ENCODE measurements at places on chromosomes 4 and X.
A peak's percentile ranks its signal among the peaks of the same experiment; 100 is the strongest.

DNA sequence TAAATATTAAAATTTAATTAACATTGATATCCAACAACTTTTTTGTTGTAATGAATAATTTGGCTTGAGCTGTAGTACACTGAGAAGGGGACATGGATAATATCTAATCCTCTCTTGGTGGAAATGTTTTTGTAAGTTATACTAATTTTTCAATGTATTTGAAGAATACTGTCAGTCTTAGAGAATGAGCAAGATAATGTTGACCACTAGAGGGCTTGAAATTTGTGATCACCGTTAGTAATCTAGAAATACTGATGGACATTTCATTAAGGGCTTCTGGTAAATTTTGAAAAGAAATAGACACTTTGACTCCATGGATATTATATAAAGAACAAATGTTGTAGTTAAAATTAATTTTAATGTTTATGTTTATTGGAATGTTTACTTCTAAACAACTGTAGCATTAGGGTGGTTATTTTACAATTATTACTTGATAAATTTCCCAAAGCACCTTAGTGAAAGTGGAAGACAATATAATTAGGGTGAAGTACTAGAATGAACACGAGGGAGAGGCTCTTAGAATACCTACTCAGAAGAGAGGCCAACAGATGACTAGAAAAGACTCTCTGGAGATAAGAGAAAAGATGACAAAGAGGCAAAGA lies 20.0 kb upstream of the CAMK2D start:
- DNase-seq = no peak

DNA sequence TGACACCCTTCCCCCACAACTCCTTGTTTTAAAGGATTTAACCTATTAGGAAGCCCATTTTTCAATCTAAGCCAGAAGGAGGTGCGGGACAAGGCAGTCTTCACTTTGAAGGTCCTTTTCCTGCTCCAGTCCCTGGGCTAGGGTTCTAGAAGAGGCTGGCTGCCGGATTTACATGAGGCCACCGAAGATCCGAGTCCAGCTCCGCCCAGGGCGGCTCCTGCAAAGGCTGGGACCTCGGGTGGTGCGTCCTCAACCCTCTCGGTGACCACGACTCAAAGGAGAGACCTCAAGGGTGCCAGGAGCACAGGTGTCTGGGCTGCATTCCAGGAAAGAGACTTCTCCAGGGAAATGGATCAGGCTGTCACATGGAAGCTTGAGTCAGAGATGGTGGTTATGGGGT lies 471.6 kb downstream of the PCDH19 start:
- DNase-seq = no peak

- DNase-seq = peak; percentile 2
Measured at GRCh38 chr4:186192066-186192612, 772 bp downstream of the CYP4V2 start.

DNA sequence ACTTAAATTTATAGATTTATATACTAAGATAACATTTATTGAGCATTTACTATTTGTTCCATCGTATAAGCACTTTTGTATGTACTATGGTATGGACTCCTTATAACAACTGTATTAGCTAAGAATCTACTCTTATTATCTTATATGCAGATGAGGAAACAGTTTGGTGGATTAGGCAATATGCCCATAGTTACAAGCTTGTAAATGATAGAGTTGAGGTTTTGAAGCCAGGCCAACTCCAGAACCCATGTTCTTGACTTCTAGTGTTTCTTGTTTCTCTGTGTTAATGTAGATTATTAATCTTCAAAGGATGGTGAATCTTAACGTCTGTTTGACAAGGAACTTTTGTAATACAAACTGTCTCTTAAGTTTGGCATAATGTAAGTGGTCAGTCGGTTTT lies 71.3 kb downstream of the STIM2 start:
- no peak for DNase-seq

GRCh38 chr4:182384631-182385091 lies 141.5 kb downstream of the TENM3 start:
- DNase-seq = no peak

DNA sequence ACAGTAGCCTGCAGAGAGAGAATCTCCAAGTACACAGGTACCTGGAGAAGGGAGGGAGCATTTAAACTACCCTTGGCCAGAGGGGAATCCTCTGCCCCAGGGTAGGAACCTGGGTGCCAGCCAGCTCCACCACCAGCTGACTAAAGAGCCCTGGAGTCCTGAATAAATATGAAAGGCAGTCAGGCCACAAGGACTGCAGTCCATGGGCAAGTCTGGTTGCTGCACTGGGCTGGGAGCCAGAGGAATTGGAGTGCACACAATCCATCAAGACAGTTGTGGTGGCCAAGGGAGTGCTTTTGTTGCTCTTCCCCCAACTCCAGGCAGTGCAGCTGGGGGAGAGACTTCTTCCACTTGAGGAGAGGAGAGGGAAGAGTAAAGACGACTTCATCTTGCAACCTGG lies 172.5 kb downstream of the HNRNPD start:
- no peak for DNase-seq

DNA sequence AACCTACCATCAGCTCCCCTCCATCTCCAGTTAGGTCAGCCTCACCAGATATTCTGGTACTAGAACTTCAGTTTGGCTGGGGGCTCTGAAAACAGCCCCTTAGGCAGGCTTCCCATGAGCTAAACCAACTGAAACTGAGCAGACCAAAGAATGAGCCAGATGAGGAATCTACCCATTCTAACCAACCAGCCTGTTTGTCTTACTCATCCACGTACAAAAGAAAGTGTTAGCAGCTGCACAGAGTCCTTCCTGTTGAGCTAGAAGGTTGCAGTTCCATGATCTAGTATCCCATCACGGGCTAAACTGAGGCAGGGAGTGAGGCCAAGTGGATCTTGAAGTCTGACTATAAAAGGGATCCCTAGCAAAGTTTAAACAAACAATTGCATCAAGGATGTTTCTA lies 17.5 kb downstream of the MAGEA9B start:
- no peak for DNase-seq

DNA sequence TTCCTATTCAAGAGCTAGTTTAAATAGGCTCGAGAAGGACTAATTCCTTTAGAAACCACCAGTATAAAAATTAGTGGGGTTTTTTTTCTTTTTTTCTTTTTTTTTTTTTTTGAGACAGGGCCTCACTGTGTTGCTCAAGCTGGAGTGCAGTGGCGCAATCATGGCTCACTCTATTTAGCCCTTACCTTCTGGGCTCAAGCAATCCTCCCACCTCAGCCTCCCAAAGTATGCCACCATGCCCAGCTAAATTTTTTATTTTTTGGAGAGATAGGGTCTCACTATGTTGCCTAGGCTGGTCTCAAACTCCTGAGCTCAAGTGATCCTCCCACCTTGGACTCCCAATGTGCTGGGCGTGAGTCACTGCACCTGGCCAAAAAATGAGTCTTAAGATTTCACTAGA lies 52.8 kb downstream of the APOO start:
- no peak for DNase-seq

- DNase-seq = no peak
Measured at GRCh38 chr4:78356251-78356786, 195.3 kb upstream of the ANXA3 start.

DNA sequence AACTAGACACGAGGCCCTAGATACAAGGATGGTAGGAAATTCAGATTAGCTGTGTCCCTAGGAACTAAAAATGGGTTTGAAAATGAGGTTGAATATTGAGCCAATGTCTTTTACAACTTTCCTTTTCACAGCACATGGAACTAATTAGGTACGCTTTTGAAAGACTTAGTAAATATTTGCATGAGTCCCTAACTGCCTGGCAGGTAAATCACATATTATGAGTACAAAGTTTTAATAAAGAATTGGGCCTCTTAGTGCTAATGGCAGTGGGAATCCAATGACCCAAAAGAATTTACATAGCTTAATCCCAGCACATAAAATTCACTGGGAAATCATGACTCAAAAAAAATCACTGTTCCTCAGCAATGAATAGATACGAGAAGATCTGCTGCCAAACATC lies 16.8 kb downstream of the MUC7 start:
- DNase-seq = no peak

GRCh38 chr4:68299492-68300457 lies 50.1 kb downstream of the YTHDC1 start:
- no peak for DNase-seq

All from stimulated activated CD8-positive, alpha-beta memory T cell treated with anti-CD3 and anti-CD28 coated beads, Interleukin-4, amount 100 ng/mL, for 24 hours (primary cell).